ENCODE measurements at places on chromosomes 6 and 20. TPM values are rescaled to one million over a fixed set of nuclear protein-coding genes. Genes with fewer than 3 reads are reported as not detected.

DNA sequence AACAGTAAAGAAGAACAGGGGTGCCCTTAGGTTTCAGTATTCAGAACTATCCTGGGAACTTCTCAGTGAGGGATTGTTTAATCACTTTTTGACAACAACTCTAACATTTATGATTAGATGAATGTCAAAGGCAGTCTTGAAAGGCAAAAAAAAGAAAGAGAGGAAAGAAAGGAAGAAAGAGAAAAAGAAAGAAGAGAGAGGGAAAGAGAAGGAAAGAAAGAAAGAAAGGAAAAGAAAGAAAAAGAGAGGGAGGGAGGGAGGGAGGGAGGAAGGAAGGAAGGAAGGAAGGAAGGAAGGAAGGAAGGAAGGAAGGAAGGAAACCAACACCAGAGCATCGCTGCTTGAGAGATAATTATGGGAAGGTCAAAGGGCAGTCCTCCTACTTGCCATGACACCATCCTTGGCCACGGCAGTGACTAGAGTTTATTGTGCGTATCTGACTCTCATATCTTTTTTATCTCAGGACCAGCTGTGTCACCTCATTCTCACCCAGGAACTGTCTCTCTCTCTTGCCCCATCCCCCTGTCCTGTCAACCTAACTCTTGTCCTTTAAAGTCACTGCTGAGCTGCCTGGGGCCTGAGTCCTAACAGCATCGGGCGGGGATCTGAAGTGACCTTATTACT is 96.8 kb upstream of the ATXN1 start:
- DNase-seq, result no peak

GRCh38 chr6:1958257-1958656 is 287.1 kb downstream of the GMDS start:
- DNase-seq, result no peak

The SYNDIG1 gene
- total RNA-seq, result not detected

The DPPA5 gene
- total RNA-seq, result not detected

The FAM209B gene
- 0.44 TPM for total RNA-seq

The C6orf163 gene
- total RNA-seq, result 1.4 TPM

DNA sequence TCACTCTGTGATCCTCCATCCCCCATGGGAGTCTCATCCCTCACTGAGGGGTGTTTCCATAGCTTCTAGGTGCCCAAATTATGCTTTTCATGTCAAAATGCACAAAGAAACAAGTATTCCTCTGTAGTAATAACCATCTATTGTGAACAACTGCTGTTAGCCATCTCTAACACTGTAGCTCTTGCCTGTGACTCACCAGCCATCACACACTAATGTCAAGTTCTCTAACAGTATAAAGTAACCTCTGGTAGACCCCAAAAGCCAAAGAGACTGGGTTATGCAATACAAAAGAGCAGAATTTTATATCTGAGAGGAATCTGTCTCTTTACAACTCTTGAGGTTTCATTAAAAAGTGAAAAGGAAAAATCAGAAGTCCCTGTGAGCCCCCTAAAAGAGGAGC is 25.4 kb upstream of the IYD start:
- DNase-seq, result no peak

DNA sequence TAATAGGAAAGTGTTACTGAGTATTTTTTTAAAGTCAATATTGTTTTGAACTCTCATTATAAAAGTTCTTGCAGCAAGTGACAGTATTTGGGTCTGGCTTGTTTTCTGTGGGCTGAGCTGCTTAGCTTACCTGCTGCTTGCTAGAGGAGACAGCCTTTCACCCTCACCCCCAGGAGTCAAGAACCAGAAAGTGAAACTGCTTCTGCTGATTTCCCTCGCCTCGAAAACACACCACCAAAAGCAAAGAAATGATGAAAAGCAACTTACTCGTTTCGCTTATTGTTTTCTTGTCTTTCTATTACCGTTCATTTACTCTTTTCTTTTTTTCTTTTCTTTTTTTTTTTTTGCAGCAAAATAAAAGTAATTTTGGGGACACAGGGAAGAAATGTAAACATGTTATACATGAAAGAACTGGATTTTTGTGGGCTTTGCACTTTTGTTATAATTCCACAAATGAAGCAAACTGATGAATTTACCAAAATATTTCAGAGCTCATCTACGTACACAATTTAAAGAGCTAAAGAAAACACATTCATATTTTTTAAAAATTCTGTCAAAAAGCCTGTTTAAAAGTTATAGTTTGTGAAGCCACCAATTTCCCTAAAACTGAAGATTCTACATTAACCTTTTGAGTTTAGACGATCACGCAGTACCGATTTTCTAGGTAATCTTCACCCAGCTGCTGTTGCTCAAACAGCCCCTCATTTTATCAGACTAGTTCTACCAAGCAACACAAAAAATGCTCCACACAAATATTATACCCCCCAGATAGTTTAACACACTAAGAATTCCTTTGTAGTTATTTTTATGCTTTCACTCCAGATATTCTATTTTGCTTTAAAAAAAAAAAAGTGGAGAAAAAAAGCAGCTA is 1.7 kb downstream of the SCML4 start:
- peak; percentile 21 for DNase-seq

DNA sequence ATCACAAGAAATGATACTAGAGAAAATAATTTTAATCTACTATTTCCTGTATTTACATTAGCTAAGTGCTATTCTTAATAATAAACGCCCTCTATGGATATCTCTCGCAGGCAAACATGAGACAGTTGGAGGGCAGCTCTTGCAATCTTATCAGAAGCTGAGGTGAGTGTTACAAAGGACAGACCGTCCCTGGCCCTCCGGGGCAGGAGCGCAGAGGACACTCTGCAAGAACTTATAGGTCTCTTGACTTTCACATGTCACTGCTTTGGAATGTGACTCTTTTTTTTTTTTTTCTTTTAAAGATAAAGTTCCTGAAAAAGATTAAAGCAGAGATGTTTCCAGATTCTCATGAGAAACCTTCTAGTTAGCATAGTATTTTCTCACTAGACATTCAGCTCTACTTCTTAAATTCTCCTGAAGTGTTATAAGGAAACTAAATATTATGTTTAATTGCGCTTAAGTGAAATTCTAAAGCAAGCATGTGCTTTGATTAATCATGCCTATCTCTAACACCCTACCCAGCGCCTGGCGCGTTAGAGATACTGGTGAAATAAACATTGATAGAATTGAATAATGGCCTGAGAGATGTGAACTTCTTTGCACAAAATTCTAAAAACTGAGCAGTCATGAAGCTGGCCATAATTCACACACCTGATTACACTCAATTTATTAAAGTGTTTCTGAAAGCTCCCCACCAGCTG is 57.4 kb downstream of the SYTL3 start:
- no peak for DNase-seq

The NOX3 gene
- total RNA-seq, result not detected

Measured in GM12878 (cell line).